ENCODE measurements at places on chromosomes 7 and 10.

- no peak for DNase-seq
These were observed 179.2 kb downstream of the DYNC1I1 start for GRCh38 chr7:95951531-95951930.

GRCh38 chr7:105874055-105874454 lies 2.3 kb downstream of the ATXN7L1 start:
- DNase-seq, result no peak

- no peak for DNase-seq
These were observed 23.9 kb downstream of the SLC18A2 start for GRCh38 chr10:117264782-117265181.

DNA sequence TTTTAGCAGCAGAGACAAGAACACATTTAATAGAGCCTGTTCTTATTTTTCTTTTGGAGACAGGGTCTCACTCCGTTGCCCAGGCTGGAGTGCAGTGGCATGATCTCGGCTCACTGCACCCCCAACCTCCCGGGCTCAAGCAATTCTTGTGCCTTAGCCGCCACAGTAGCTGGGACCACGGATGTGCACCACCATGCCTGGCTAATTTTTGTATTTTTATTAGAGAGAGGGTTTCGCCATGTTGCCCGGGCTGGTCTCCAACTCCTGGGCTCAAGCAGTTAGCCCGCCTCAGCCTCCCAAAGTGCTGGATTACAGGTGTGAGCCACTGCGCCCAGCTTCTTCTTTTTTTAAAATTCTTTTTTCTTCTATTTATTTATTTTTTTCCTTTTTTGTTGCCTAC lies 23.3 kb downstream of the GALNT17 start:
- no peak for DNase-seq

DNA sequence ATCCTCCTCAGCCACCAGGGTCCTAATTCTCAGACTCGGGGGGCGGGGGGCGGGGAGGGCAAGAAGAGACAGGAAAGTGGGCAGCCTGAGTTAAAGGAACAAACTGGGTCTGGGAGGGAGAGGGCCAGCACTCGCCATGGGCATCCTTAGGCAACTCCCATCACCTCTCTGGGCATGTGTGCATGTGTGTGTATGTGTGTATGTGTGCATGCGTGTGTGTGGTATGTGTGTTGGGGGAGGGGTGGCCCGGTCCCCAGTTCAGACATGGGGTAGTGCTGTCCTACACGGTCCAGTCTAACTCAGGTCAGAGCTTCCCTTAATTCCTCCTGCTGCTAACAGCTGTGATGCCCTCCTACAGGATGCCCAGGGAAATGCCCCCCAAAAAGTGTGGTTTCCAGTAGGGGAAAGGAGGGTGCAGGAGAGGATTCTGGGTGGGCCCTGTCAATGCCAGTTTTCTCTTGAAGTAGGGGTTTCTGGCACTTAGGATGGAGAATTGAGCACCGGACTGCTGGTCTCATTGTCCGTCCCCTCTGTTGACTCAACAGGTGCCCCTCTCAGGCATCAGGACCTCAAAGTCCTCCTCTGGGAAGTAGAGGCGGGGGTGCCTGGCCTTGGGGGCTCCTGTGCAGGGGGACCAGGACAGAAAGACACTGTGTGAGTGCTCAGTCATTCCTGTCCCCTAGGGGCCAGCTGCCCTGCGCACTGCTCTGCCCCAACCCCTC lies 15.1 kb upstream of the ZMIZ1 start:
- DNase-seq, result no peak

GRCh38 chr7:155865830-155866525 lies 53.7 kb upstream of the SHH start:
- DNase-seq, result no peak

GRCh38 chr10:70920519-70920918 lies 32.2 kb upstream of the PCBD1 start:
- DNase-seq, result no peak

GRCh38 chr7:10536561-10536960 lies 437.1 kb upstream of the PHF14 start:
- no peak for DNase-seq

DNA sequence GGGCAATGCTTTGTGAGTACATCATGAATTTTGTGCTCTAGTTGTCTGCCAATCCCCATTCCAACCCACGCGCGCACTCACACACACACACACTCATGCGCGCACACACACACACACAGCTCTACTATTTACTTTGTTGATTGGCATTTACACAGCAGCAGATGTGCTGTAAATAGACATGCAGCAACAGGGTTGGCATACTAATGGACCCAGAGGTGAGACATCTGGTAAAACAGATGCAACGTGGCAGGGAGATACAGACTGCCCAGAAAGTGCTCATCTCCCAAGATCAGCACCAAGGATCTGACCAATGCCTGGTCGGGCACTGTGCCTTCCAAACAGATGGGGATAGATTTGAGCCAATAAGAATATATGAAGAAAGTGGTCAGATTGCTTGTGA lies 873.0 kb downstream of the SORCS3 start:
- no peak for DNase-seq

DNA sequence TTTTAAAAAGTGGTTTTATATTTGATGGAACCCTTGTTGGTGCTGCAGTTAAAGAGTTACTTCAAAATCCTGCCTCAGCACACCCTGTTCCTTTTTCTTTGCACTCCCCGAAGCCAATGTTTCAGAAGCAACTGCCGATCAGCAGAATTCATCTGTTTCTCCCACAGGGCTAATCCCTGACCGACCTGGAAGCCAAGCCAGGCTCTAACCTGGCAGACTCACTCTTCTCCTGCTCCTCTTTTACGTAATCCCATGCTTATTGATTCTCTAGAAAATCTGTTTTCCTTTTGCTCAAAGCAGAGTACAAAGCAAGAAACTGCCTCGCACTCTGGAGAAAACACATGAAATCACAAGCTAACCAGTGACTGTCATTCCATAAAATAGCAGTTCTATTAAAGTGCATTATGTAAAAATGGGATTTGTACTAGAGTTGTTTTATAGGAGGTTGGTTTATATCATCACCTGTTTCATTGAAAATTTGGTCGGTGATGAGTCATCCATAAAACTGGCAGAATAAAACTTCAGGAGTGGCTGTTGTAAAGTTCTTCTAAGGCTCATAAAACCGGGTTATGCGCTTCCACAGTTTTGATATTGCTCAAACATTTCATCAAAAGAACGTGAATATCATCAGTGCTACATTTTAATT lies 99.9 kb downstream of the CNTNAP2 start:
- no peak for DNase-seq

- DNase-seq, result peak; percentile 71
These were observed 860 bp downstream of the SEC31B start for GRCh38 chr10:100518761-100519241.

DNA sequence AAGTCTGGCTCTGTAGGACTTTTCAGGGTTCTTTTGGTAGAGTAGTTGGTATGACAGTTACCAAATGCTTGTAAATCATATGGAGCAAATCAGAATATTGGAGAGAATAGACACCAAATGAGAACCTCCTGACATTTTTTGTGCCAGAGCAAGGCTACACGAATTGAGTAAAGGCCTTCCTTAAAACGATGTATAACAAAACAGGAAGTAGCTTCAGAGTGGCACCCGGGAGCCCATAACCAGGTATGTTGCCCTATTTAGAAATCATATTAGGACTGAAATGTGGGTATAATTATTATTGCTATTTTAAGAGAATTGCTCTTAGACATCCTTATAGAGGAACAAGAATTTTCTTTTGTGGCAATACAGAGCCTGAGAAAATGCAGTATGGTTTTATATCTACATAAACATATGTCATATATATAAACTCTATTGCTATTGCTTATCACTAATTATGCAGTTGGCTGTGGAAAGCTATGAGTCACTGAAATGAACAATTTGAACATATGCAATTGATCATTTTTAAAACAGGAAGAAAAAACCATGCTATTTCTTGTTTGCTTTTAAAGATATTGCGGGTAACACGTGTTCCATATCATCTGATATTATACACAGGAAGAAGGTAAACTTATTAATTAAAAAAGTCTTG lies 197.4 kb upstream of the MTPN start:
- DNase-seq, result no peak

- DNase-seq, result no peak
These were observed 154.0 kb upstream of the C7orf33 start for GRCh38 chr7:148436571-148436970.

DNA sequence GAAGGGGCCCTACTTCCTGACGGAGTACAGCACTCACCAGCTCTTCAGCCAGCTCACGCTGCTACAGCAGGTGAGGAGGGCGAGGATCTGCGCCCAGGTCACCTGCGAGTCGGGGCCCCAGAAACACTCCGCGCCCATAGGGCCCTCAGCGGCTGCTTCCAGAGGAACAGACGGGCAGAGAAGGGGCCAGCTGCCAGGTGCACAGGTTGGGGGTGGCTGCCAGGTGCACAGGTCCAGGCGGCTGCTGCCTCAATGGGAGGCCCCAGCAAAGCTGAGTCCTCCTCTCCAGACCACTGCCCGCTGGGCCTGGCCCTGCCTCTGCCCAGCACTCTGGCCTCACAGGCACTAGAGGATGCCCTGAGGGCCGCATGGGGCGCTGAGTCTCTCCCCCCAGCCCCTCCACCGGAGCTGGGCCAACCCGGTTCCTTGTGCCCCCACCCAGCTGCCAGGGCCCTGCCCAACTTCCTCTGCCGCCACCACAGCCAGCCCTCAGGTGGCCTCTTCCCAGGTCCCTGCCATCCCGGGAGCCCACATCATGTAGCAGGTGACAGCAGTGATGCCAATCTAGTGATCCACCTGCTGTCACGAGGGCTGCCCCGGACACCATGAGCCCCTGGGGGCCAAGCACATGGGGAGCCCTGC lies 17.0 kb upstream of the UTF1 start:
- no peak for DNase-seq

DNA sequence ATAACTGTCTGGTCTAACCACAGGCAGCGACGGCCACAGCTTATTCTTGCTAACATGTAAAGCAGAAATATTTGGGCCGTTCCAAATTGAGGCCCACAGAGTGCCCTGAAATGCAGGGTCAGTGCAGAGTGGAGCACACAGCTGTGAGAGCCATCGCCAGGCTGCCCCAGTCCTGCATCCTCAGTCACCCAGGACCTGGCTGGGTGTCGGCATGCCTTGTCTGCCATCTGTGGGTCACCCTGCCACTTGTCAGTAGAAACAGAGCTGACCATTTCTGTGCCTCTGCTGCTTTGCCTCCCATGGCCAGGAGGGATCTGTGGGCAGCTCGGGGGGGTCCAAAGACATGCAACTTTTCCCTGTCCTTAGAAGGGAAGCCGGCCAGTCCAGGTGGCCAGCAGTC lies 57.3 kb upstream of the BTBD16 start:
- no peak for DNase-seq

GRCh38 chr10:86666538-86666937 lies 1.8 kb upstream of the LDB3 start:
- DNase-seq, result no peak

- DNase-seq, result no peak
These were observed 129.6 kb upstream of the ANKRD1 start for GRCh38 chr10:91050371-91051034.

DNA sequence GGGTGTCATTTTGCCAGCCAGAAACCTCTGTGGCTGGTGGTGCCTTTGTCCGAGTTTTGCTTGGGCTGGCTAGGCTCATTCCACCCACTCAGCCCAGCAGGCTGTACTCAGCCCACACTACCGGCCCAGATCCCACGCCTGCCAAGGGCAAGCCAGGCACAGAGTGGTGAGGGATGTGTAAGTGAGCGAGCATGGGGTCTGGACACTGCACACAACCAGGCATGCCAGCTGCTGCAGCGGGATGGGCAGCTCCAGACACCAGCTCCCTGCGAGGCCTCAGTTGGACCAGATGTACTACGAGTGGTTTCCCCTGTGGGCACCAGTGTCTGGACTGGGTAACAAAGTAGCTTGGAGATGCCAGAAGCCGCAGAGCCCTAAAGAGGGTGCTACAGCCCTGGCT lies 134.2 kb upstream of the C7orf33 start:
- DNase-seq, result no peak

DNA sequence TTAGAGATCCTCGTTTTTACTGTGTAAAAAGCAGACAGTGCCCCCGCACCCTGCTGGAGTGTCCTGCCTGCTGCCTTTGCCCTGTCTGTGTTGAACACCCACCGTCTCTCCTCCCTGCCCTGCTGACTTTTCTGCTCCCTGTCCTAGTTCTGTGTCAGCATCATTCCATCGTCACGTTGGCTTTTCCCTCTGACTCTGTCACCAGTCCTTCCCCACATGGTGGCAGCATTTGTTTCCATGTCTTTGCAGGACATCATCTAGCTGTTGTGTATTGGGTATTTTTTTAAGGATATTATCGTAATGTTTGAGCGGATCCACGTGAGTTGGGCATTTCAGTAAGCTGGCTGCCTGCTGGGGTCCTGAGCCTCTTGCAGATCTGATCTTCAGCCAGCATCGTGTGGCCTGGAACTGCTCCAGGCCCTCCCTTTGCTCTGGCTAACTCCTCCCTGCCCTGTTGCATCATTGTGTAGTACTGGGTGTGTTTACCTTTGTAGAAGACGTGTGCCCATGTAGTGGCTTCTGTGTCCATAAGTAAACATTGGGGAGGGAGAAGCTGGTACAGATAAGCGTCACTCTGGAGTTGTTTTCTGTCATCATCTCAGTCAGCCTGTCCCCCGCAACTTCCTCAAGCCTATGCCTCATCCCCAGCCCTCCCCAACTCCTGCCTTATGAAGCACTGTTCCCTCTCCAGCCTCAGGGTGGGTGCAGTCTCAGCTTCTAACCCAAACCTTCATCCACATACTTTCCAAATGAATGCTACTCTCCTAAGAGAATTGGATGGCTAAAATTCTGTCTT lies 44.3 kb downstream of the TRRAP start:
- no peak for DNase-seq

GRCh38 chr7:82723411-82723810 lies 279.8 kb upstream of the CACNA2D1 start:
- DNase-seq, result no peak
